Right ventricle myocardium inferior (tissue), 1 donor: ENCODE measurements at places on chromosomes 12 and 14. TPM values are rescaled to one million over a fixed set of nuclear protein-coding genes. Genes with fewer than 3 reads are reported as not detected.

GRCh38 chr12:112168561-112168971, 43.2 kb downstream of the TRAFD1 start:
- no peak for DNase-seq

- no peak for DNase-seq
Measured at GRCh38 chr14:32998433-32998832, 59.8 kb downstream of the NPAS3 start.

GRCh38 chr14:41758011-41758665, 151.5 kb downstream of the LRFN5 start:
- DNase-seq: no peak

Gene TGFB3
- total RNA-seq: 29.5 TPM

Gene RTL1
- total RNA-seq: not detected

- DNase-seq: no peak
Measured at GRCh38 chr14:73997944-73998447, 21.1 kb downstream of the ENTPD5 start.

GRCh38 chr14:68342216-68342763, 450.6 kb downstream of the ZFP36L1 start:
- DNase-seq: no peak

GRCh38 chr12:51118706-51119105, 35.3 kb upstream of the CSRNP2 start:
- no peak for DNase-seq

GRCh38 chr12:95551305-95551704, at the start of gene USP44:
Gene USP44, minus strand, starts transcription at chr12:95551476. Its CDS starts 17,220 bp downstream, at chr12:95534256.
- no peak for DNase-seq

- peak; percentile 89 for DNase-seq
Measured at GRCh38 chr14:94355191-94355794, 32.2 kb upstream of the SERPINA6 start.

DNA sequence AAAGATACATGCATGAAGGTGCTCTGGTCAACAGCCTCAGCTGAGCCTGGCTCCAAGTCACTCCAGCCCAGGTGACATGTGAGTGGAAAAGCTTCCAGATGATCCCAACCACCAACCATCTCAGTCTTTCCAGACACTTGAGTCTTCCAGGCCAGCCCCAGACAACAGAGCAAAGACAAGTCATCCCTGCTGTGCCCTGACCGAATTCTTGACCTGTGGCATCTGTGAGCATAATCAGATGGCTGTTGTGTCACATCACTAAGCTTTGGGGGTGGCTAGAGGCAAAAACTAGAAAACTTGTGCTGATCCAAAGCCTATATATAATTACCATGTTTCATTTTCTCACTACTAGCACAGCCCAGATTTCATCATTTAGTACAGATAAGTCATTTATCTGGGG, 50.8 kb upstream of the ISM2 start:
- DNase-seq: no peak

DNA sequence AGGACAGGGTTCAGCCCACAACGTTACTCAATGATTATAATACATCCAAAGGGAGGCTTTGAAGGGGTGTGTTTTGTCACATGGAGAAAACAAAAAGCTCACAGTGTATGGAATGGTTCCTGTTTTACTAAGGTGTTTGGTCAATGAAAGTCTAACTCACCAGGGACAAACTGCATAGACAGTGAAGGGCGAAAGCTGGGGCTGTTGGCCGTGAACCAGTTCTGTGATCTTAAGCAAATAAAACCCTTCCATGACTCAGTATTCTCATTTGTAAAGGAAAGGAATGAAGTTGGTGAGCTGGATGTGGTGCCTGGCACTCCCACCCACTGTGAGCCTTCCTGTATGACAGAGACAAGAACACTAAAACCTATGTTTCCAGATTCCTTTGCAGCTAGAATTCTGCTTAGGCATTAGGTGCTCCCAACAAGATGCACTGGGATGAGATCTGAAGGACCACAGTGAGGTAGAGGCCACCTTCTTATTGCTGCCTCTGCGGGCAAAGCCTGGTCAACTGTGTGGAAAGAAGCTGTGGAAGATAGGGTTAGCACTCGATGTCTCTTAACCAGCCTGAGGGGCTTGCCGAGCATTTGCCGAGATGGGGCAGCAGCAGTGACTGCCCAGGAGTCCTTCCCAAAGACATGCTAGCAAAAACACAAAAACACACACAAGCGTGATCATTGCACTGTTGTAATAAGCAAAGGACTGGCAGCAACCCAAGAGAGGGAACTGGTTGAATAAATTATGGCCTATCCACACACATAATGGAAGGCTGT, 48.5 kb downstream of the VCPKMT start:
- no peak for DNase-seq

Gene LMNTD1
- not detected for total RNA-seq

DNA sequence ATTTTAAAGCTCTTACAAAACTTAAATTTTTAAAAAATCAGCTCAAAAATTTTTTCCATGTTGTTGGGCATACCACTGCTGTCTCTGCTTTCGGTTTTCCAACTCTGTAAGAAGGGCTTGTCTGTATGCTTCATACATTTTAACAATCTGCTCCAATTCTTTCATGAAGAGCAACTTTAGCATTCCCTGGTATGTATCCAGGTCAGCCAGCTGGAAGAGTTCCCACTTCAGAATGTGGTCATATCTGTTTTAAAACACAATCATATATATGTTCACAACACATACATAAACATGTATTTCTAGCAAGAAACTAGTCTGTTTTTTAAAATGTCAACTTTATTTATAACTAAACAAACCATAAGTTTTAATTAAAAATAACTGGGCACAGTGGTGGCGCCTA, 33.0 kb downstream of the SAV1 start:
- DNase-seq: no peak

DNA sequence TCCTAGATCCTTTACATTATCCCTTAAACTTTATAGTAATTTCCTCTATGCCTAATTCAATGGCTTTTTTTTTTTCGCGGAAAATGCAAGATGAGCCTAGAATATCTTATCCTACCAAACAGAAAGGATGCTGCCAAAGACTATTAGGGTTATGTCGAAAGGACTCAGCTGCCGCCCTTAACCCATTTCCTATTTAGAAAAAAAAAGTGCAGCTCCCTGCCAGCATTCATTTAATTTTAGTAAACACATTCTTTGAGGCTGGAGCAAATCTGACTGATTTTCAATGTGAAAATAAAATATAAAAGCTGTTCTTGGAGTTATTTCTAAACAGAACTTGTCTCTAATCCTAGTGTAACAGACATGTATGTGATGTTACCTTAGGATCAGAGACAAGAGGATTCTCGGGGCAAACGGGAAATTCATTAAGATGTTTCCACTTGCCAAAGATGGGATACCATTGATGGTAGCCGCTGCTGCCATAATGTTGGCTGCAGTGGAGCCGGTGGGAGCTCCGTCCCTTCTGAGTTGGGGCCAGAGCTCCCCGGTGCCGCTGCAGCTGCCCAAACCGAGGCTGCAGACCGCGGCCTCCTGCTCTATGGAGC, 8.2 kb upstream of the A2M start:
- DNase-seq: no peak

Gene SLC25A47
- total RNA-seq: not detected

Gene OVCH1
- total RNA-seq: 0.24 TPM

DNA sequence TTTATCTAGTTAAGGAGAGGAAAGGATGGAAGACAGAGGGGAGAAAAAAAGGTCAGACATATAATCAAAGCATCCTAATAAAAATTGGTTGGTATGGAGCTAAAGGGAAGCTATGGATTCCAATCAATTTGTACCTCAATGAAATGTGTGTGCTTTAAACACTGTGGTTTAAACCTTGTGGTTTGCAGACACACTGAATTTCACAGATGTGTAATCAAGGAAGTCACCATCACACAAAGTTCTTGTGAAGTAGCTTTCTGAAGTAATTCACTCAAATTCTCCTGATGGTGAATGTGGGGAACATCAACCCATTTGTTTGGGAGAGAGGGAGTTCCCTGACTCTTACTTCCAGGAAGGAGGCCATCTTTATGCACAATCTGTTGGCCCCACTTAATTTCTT, 243.3 kb upstream of the KRR1 start:
- DNase-seq: no peak

- no peak for DNase-seq
Measured at GRCh38 chr12:3342051-3342450, 149.0 kb upstream of the PRMT8 start.

- DNase-seq: no peak
Measured at GRCh38 chr12:88558340-88558867, 21.9 kb downstream of the KITLG start.

Gene ACSM4
- total RNA-seq: not detected
